ENCODE measurements at places on chromosomes 16 and 17.

- DNase-seq: no peak
Measured at GRCh38 chr16:3295209-3295608, 10.0 kb downstream of the TIGD7 start.

GRCh38 chr17:60161598-60162330 lies 12.0 kb downstream of the CA4 start:
- DNase-seq: peak; percentile 52

DNA sequence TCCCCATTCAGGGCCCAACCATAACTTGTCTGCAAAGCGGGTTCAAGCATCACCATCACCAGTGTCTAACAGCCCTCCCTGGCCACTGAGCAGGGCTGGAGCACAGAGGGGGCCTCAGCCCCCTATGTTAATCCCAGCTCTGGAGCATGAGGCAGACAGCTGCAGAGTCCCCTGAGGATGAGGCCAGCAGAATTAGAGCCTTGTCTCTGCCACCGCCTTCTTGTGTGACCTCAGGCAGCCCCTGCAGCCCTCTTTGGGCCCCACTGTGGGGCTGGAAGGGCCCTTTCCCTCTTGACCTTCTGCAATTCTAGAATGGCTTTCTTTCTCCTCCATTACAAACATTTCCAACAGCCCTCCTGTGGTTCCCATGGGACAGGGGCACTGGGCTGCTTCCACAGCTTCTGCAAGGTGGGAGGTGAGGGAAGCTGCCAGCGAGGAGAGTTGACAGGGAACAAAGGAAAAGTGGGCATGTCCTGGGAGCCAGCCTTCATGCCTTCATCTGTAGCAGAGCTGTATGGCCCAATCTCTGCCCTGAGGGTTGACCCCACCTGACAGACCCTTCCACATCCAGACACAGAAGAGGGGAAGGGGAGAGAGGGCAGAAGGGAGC lies 65.7 kb downstream of the TMEM132E start:
- no peak for DNase-seq

GRCh38 chr17:51630101-51630671 lies 369.8 kb downstream of the UTP18 start:
- no peak for DNase-seq

All from CD14-positive monocyte (primary cell).